ENCODE measurements at places on chromosomes 1 and 21. TPM values are rescaled to one million over a fixed set of nuclear protein-coding genes. Genes with fewer than 3 reads are reported as not detected.

Gene TMCC2
- total RNA-seq = 3.5 TPM

Gene RXRG
- not detected for total RNA-seq

Gene TMEM82
- total RNA-seq = not detected

Gene IL20
- total RNA-seq = not detected

Gene KAZN
- 14.1 TPM for total RNA-seq

Gene SLC16A1
- total RNA-seq = 64.3 TPM

Gene LRRC38
- under 0.01 TPM for total RNA-seq

Gene KRTAP19-2
- not detected for total RNA-seq

Gene ARMH1
- total RNA-seq = 0.97 TPM

Gene EDARADD
- 0.49 TPM for total RNA-seq

Gene SLC30A10
- not detected for total RNA-seq

Gene TIPRL
- 39.1 TPM for total RNA-seq

Gene KRTAP6-1
- total RNA-seq = not detected

Gene PRRX1
- 1,001 TPM for total RNA-seq

Gene B3GALT6
- total RNA-seq = 34.9 TPM

Gene IL12RB2
- not detected for total RNA-seq

Gene CDCA8
- total RNA-seq = 1.8 TPM

Gene OR2L2
- not detected for total RNA-seq

Gene FMN2
- 12.8 TPM for total RNA-seq

Gene LIX1L
- total RNA-seq = 50.8 TPM

Gene NEGR1
- total RNA-seq = 22.2 TPM

Gene KNCN
- not detected for total RNA-seq

Gene GJA8
- not detected for total RNA-seq

Gene TSSK3
- total RNA-seq = 1.6 TPM

Gene EPS15
- 77.7 TPM for total RNA-seq

Gene ADAMTS4
- total RNA-seq = 15.5 TPM

Gene TMOD4
- total RNA-seq = 1.6 TPM

Gene DAB1
- 0.49 TPM for total RNA-seq

Gene C4BPA
- not detected for total RNA-seq

Gene SUSD4
- total RNA-seq = not detected

Gene UBL4B
- 7.5 TPM for total RNA-seq

Gene SPATA46
- not detected for total RNA-seq

Gene AUNIP
- 1.8 TPM for total RNA-seq

Gene DMBX1
- not detected for total RNA-seq

Gene OR6N2
- not detected for total RNA-seq

Gene ASH1L
- total RNA-seq = 44.5 TPM

Measured in hair follicle dermal papilla cell (primary cell).